ENCODE measurements at places on chromosomes 5 and 9.

DNA sequence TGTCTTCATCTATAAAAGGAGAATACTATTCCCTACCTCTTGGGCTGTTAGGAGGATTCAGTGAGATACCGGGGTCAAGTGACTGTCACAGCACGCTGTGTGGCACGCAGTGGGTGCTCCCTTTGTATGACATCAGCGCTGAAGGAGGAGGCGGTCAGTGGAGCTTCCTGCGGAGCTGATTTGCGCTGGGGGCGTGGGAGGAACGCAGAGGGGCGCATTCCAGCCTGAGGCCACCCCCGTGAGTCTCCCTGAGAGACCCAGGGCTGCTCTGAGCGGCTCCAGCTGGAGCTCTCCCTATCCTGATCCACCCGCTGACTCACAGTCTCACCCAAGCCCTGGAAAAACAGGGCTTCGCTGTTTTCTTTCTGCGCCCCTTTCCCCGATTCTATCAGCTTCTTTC, 24.3 kb upstream of the NEURL1B start:
- DNase-seq: no peak

DNA sequence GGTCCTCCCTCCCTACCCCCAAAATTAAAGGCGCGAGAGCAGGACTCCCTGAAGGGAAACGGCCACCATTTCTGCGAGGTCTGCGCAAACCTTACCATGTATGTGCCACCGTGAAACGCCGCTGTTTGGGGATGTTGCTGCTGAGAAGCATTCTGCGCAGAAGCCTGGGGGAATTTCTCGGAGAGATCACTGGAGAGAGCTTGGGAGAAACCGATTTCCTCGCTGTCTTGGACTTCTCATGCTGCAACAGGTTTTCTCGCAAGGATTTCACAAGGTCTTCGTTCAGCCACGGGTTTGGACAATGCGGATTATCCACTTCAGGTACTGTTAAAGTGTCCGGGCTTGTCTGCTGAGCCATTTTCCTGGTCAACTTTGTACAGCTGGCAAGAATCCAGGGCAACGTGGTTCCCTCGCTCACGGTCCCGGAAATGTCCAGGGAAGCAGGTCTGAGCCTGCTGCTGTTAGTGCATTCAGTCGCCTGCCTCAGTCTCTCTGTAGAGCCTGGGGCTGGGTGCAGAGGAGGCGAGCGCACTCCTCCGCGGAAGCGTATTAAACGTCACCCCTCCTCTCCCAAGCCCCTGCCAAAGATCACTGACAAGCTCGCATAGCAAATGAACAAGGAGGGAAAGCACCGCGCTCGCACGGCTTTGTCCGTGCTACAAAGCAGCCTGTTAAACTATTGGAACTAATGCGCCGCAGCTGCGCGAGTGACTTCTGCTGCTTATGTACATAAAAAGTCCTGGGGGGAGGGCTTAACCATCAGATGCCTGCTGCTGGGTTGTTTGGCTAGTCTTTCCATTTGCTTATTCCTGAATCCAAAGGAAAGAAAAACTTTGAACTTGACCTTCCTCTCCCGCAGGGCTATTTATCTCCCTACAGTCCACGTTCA, 125.1 kb downstream of the PDE4D start:
- DNase-seq: no peak

GRCh38 chr5:32445831-32446614, 1.5 kb upstream of the ZFR start:
- no peak for DNase-seq

DNA sequence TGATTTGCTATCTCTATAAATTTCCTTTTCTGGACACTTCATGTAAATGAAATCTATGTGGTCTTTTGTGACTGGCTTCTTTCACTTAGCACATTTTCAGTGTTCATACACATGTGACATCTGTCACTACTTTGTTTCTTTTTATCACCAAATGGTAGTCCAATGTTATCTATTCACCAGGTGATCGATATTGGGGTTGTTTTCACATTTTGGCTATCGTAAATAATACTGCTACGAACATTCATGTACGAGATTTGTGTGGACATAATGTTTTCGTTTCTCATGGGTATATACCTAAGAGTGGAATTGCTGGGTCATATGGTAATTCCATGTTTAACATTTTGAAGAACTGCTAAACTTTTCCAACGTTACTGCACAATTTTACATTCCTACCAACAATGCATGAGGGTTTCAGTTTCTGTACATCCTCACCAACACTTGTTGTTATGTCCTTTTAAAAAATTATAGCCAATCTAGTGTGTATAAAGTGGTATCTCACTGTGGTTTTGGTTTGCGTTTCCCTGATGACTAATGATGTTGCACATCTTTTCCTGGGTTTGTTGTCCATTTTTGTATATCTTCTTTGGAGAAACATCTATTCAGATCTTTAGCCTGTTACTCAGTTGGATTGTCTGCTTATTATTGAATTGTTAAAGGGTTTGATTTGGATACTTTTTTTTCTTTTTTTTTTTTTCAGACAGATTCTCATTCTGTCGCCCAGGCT, 263.0 kb downstream of the PDZD2 start:
- no peak for DNase-seq

DNA sequence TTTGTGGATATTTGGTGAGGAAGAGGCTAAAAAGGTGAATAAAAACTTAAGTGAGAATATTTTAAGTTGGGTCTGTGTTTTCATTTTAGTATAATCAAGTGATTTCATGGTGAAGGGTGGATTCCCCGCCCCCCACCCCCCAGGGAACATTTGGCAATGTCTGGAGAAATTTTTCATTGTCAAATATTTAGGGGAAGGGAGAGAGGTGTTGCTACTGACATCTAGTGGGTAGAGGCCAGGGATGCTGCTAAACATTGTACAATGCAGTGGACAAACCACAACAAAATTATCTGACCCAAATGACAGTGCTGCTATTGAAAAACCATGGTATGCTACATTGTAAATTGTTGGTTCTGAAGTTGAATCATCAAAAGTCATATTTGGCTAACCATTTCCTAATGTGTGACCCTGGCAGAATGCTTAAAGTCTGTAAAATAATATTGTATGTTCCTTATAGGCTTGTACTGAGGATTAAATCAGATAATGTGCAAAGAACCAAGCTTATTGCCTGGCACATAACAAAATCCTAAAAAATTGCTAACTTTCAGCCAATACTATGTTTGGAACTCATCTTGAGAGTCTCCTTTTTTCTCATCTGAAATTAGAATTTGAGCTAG, 5.6 kb downstream of the C5orf24 start:
- DNase-seq: no peak

DNA sequence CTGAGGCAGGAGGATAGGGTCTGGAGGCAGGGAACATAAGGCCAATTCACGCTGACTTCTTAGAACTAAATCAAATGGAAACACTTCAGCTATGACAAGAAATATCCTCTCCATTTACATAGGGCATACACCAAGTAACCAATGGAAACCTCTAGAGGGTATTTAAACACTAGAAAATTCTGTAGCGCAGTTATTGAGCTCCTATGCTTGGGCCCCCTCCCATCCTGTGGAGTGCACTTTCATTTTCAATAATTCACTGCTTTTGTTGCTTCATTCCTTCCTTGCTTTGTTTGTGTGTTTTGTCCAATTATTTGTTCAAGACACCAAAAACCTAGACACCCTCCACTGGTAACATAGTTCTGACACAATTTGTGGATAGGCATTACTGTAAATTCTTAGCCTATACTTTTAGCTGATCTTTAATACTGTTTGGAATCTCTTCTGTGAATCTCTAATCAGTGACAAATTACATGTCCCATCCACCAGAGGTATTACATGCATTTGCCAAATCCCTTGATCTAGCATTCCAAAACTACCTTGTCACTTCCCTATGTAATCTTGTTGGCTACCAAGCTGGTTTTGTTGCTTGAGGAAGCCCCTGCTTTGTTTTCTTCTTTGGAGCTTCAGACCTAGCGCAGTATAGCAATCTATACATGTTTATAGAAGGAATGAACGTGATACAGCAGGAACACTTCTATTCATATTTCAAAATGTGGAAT, 61.6 kb downstream of the ST8SIA4 start:
- DNase-seq: no peak

DNA sequence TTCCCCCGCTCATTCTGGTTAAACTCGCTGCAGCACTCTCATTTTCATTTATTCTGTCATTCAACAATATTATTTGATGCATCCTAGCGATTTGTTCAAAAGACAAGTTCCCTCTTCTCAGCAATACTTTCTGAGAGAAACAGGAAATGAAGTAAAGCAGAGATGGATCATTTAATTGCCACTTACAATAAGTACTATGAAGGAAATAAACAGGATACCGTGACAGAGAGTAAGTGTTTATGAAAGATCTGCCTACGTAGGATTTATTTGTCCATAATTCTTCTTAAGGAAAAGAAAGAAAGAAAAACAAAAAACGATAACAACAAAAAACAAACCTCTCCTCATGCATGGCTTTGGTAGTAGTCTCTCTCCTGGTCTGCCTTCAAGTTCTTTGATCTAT, 406.8 kb upstream of the ZNF608 start:
- DNase-seq: no peak

GRCh38 chr5:84578226-84578625, 193.5 kb upstream of the EDIL3 start:
- DNase-seq: no peak

DNA sequence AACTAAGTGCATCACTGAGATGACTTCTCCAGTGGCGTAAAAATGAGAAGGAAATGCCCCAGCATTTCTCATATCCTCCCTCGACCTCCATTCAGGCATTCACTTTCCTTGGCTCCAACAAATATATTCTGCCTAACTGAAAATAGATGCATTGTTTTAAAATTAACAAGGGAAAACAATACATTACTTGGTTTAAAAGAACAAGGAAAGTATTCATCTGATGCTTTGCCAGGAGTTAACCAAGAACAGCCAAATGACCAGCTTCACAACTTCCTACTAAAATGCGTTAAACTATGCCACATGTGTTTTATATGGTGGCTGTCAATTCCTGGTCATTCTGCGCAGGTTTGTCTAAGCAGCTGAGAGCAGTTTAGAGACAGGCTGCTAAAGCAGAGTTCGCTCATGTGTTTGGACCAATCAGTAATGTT, 121.4 kb downstream of the GNAQ start:
- no peak for DNase-seq

GRCh38 chr5:157059891-157060290, 975 bp upstream of the HAVCR1 start:
- DNase-seq: no peak

GRCh38 chr5:126924331-126925033, 105.9 kb downstream of the MARCHF3 start:
- no peak for DNase-seq

- no peak for DNase-seq
Measured at GRCh38 chr5:86008704-86009103, 609.0 kb upstream of the COX7C start.

DNA sequence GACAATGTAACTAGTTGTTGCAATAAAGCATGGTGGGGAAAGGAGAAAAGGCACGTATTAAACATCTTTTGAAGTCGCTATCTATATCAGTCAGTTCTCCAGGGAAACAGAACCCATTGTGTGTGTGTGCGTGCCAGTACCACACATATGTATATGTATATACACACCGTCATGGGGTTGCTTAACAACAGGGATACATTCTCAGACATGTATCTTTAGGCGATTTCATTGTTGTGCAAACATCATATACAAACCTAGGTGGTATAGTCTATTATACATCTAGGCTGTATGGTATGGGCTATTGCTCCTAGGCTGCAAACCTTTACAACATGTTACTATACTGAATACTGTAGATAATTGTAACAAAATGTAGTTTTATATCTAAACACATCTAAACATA, 2.3 kb downstream of the CDKN2B-AS1 start:
- no peak for DNase-seq

GRCh38 chr5:143094087-143094521, 309.4 kb downstream of the NR3C1 start:
- DNase-seq: no peak

DNA sequence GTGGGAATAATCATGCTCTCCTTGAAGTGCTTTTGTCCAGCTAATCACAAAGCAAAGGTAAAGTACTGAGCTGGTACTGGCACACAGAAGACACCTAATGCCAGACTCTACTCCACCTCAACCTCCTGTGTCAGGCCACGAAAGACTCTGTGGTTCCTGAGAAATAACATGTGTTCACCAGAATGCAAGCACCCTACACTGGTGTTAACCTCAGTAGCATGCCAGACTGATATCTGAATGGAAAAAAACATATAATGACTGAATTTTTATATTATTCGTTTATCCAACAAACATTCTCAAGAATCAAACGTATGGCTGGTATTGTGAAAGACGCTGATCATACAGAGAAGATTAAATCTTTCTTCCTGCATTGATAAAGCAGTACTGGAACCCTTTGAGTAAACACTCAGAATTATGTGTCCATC, 97.1 kb upstream of the IFNE start:
- DNase-seq: no peak

- no peak for DNase-seq
Measured at GRCh38 chr5:72383280-72383679, 63.1 kb downstream of the PTCD2 start.

DNA sequence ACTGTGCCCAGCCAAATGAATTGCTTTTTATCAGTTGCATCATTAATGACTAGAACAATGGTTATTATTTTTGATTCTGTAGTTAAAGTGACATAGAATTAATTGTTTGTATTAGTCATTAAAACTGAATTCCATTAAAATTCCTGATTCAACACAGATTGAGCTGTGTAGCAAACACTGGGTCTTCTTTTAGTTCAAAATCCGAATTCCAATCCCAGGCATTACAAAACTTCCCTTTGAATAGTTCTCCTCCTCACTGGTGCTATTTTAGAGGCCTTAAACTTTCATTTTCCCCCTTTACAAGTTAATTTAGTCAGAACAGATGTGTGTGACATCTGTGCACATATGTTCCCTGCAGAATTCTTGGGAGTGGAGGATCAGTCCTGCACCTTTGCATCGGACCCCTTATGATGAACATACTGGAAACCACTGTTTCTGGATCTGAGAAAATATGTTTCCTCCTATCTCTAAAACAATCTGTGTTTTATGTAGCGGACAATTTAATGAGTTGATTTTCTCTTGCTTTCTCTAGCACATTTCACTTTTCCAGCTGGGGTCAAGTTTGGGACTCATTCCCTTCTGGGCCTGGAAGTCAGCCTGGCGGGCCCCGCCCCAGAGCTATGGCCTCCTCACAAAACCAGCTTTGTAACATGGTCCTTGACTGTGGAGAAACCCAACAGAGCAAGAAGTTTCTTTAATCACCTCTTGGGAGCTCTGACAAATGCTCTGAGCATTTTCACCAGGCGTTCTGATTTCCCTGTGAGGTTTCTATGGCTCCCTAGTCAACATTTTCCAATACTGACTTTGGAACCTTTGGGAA, 87.9 kb upstream of the MAMDC2 start:
- DNase-seq: no peak

GRCh38 chr5:98935206-98935605, 6.4 kb upstream of the CHD1 start:
- DNase-seq: no peak

DNA sequence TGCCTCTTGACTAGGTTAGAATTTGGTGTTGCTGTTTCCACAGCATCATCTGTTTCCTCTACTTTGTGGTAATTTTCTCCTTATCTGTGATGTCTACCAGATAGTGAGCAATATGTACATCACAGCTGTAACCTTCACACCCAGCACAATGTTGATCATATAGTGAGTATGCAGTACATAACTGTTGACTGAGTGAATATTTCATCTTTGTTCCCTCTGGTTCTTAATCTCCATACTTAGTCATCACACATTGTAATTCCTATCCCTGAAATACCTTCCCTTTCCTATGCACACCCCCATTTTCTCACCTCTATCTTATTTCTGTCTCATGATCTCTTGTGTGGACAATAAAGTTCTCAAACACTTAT, 115.9 kb downstream of the KIF4B start:
- DNase-seq: no peak
